Activated naive CD4-positive, alpha-beta T cell (primary cell): ENCODE measurements at places on chromosomes 5 and 9.

DNA sequence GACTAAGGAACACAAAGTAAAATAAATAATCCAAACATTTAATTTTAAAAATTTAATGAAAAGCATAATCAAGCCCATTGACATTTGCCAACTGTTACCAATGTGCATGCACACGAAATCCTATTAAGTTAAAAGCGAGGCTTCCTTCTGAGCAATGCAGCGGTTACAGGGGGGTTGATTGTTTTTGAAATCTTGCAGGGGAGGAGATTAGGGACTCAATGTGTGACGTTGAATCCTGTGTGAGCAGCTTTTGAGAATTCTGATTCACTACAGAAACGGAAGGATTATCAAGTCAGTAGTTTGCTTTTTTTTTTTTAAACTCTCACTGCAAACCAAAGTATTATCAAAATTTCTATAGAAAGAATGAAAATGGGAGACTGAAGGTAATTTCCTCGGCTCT, 109.5 kb downstream of the PRKACG start:
- no peak for DNase-seq

- DNase-seq: no peak
Observed at GRCh38 chr9:104329245-104329644, 174.8 kb upstream of the OR13F1 start.

GRCh38 chr9:129396365-129396708, 218.3 kb upstream of the IER5L start:
- DNase-seq: no peak

GRCh38 chr5:83467371-83468035, 4.0 kb upstream of the VCAN start:
- no peak for DNase-seq

DNA sequence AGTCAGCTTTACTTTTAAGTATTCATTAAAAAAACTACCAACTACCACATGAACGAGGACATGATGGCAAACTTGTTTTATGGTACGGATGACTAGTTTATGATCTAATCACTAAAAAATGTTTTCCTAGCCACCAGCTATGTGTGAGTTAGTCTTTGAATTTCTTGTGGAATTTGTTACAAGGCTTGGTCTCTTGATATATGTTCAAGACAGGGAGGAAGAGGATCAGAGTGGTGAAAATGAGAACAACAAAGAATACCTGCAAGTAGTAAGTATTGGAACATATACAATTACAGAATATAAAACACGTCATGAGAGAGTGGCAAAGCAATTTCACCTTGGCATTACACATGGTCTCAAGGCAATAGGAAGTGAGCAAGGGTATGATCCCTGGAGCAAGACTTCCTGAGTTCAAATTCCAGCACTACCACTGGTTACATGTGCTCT, 548.6 kb upstream of the TLE4 start:
- DNase-seq: no peak

GRCh38 chr9:87950765-87951488, 23.4 kb downstream of the CDK20 start:
- DNase-seq: no peak

GRCh38 chr5:180611140-180611850, 20.0 kb upstream of the SCGB3A1 start:
- DNase-seq: no peak

DNA sequence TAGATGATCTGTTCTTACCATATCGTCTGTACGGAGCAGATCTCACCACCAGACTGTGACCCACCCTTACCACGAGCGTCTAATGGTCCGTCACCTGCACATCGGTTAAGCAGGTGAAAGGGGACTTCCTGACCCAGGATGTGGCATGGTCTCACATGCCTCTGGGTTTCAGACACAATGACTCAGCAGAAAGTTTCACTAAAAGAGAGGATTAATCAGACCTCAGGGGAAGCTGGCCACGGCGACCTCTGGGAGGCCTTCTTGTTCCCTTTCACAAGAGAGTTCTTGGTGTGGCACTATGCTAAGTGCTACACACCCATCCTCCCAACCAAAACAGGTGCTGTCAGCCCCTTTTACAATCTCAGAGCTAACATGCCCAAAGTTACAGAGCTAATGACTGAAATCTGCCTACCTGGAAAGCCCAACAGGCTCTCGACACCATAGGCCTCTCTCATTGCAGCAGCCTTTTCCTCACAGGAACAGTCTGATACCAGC, 41.6 kb downstream of the ADAMTS12 start:
- DNase-seq: no peak

- no peak for DNase-seq
Observed at GRCh38 chr9:69500896-69501295, 171.3 kb downstream of the APBA1 start.

GRCh38 chr5:112390327-112390726, 28.8 kb downstream of the EPB41L4A start:
- no peak for DNase-seq

- no peak for DNase-seq
Observed at GRCh38 chr9:7578951-7579350, 220.6 kb downstream of the DMAC1 start.

GRCh38 chr9:111839987-111840386, 45.2 kb upstream of the SHOC1 start:
- DNase-seq: no peak

DNA sequence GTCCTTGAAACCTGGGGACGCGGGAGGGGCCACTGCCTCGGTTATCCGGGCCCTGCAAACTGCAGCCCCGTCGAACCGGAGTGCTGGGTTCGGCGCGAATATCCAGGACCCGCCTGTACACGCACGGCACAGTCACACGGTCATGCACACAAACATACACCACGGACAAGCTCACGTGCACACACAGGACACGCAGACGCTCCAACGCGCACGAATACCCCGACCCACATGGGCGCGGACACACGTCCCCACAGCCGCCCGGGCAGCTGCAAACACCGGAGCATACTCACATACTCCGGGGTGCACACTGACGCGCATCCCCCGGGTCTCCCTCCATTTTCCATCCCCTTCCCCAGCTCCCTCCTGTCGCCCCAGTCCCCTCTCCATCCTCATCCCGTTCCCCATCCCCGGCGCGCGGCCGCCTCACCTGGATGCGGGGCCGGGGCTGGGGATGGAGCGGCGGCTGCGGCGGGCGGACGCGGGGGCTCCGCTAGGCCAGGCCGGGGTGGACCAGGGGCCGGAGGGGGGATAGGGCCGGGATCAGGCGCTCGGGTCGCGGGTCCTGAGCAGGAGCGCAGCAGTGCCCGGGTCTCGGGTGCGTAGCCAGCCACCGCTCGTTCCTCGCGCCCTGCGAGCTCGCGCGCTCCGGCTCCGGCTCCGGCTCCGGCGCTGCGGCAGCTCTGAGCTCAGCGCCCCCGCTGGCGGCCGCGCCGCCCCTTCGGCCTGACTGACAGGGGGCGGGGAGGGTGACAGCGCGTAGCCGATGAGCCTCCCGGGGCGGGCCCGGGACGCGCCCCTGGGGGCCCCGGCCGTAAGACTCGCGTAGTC, at the start of the genes EIF4E1B and SNCB:
EIF4E1B (plus strand) TSS at position 823 of the 828 bp plus-strand sequence. CDS start 12,113 bp downstream, outside the sequence.
SNCB (minus strand) TSS at position 682 of the 828 bp plus-strand sequence. CDS start 880 bp downstream, outside the sequence.
- DNase-seq: no peak

GRCh38 chr5:41218929-41219657, 5.8 kb upstream of the C6 start:
- no peak for DNase-seq

GRCh38 chr5:150329038-150329437, 26.3 kb upstream of the ARSI start:
- DNase-seq: no peak

GRCh38 chr9:135822374-135822755, 85.0 kb downstream of the CAMSAP1 start:
- no peak for DNase-seq

DNA sequence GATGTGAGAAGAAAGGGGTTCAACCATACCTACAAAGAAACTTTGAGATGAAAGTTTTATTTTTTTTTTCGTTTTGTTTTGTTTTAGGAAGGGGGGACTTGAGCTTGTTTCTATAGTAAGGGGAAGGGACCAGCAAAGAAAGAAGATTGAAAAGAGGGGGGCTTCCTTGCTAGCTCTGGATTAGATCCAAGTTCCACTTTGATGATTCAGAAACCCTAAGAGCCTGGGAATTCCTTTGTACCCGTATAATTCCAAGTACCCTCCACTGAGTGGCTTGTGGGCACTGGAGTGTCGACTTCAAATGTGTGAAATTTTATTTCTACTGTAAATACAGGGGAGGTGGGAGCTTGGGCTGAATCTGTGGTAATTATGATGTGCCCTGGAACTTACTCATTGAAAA, 10.9 kb downstream of the MAMDC2 start:
- no peak for DNase-seq

DNA sequence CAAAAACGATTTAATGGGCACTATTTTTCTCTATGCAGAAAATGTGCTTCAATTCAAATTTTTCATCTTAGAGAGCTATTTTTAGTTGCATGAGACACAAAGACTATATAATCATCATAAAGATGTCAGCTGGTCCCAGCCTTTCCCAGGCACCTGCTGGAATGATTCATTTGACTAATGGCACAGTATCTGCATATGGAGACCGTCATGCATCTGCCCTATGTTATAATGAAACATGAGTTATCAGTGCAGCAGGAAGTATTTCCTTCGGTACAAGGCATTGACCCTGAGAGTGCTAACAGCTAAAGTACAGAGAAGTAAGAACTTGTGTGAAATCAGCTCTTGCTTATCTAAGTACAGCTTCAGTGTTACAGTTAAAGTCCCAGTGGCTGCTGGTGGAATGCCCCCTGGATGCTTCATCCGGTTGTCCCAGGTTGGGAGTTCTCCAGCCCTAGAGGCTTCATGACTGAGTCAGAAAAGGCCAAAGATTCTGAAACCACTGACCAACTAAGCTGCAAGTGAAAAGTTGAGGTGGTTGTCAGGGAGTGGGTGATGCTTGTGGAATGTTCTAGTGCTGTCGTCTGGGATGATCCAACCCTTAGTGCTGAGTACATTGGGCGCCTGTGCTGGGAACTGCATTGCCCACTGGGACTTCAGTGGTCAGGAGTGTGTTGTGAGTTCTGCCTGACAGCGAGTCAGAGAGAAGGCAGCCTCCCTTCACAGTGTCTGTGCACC, 57.2 kb downstream of the MTRR start:
- no peak for DNase-seq

DNA sequence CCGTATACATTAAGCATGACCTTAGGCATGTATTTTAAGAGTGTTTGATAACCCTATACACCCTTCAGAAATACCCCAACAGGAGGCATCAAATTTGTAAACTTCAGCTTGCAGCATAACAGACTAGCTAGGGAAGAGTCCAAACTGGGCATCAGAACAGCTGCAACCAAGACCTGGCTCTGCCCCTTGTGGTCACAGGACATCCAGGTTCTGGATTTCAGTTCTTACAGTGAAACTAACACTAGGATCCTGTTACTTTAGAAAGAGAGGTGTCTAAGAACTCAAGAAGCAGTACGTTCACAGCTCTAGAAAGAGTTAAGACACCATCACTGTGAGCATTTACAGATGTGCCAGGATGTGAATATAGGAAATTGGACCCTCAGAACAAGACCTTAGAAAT, 229.8 kb downstream of the BNC2 start:
- DNase-seq: no peak

- DNase-seq: no peak
Observed at GRCh38 chr5:131633830-131634229, 1.2 kb downstream of the RAPGEF6 start.

- no peak for DNase-seq
Observed at GRCh38 chr9:123111427-123112014, 78.1 kb downstream of the GPR21 start.

DNA sequence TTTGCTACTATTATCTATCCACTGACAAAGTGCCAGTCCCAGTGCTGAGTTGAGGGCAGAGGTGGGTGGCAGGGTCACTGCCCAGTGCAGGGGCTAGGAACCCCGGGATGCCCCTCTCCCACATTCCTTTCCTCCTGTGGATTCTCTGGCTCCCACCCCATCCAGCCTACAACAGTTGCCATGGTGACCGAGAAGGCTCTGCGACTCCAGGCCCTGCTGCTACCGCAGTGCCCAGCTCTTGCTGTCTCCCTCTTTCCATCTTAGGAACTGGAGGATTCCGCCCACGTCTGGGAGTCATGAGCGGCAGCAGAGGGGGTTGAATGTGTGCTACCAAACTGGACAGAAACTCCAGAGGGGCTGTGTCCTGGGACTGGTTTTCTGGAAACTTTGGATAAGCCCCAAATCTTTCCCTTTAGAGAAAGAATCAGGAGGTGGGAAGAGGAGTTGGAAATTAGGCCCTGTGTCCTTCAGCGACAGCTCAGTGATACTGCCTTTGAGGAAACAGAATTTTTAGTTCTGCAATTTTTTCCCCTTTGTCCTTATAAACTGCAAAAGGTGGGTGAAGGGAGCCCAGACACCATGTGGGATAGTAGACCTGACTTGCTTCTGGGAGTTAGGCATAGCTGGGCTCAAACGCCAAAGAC, 20.7 kb upstream of the C5orf47 start:
- DNase-seq: no peak

GRCh38 chr5:160317434-160317833, 5.1 kb upstream of the CCNJL start:
- no peak for DNase-seq

DNA sequence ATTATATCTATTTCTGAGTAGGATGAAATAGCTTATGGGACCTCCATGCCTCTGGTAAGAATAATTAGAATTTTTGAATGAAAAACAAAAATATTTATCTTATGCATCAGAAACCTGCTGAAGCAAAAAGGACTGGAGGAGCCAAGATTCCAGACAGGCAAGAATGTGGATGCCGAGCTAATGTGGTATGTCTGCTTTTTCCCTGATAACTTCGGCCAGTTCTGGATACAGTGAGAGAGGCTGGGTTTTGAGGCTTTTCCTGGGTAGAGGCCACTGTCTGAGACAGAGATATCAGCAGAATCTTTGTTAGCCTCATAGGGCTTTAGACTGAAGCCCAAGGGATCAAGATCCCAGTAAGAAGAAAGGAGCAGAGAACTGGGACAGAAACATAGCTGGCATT, 5.2 kb upstream of the CTNND2 start:
- no peak for DNase-seq

GRCh38 chr9:137192859-137193258, 4.4 kb downstream of the SSNA1 start:
- DNase-seq: no peak

GRCh38 chr9:107155244-107155817, 127.7 kb upstream of the RAD23B start:
- no peak for DNase-seq

DNA sequence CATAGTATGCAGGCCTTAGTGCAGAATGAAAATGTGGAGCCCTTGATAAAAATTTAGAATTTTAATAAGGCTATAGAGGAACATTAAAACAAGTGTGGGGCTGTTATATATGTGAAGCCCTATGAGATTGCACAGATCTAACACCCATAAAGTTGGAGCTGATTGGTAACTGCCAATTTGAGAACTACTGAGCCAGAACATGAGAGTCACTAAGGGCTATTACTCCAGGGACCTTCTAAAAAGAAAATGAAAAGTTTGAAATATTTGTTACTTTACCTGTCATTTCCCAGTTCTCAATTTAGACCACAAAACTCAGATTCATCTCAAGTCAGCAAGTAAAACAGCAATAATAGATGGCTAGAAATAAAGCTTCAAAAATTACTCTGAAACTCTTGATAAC, 898.6 kb downstream of the TLE1 start:
- DNase-seq: no peak

DNA sequence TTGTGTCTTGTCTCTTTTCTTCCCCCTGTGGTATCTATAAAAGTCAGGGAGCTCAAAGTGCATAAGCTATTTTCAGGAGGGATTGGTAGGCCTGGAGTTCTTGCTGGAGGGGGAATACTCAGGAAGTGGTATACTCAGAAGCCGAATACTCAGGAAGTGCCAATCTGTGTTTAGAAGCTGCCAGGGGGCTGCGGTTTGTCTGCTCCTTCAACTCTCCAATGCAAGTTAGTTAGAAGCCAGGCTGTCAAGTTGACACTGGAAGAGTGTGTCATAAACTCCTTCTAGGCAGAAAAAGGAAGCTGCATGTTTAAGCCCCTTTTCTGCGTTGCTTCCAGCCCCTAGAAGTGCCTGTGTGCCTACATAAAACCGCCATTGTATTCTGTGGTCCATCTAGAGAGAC, 366.5 kb downstream of the TAF11L14 start:
- no peak for DNase-seq
